GM13976 (cell line): ENCODE measurements at places on chromosomes 3 and 15.

GRCh38 chr3:38459499-38460048 lies 5.9 kb downstream of the ACVR2B start:
- DNase-seq: peak; percentile 18

GRCh38 chr15:26971271-26972018 lies 464 bp downstream of the GABRG3 start:
- DNase-seq: no peak

DNA sequence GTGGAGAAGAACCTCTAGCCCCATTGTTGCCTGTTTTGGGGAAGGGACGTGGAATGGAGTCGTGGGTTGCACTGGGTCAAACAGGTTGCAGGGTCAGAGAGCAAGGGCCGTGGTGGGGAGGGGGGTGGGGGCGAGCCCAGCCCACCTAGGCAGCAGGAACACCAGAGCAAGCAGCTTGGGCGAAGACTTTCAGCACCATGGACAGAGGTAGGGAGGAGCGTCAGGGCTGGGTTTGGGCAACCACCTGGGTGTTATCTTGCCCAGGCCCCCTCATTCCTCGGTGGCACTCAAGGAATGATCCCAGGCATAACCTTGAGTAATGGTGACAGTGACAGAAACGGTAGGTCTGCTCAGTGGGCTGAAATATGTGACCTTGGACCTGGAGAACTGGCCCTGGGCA lies 45.9 kb upstream of the TMEM115 start:
- peak; percentile 64 for DNase-seq

- no peak for DNase-seq
Measured at GRCh38 chr3:134291319-134292254, 40.9 kb upstream of the RYK start.

- DNase-seq: no peak
Measured at GRCh38 chr15:36484038-36484778, 95.2 kb upstream of the CDIN1 start.

DNA sequence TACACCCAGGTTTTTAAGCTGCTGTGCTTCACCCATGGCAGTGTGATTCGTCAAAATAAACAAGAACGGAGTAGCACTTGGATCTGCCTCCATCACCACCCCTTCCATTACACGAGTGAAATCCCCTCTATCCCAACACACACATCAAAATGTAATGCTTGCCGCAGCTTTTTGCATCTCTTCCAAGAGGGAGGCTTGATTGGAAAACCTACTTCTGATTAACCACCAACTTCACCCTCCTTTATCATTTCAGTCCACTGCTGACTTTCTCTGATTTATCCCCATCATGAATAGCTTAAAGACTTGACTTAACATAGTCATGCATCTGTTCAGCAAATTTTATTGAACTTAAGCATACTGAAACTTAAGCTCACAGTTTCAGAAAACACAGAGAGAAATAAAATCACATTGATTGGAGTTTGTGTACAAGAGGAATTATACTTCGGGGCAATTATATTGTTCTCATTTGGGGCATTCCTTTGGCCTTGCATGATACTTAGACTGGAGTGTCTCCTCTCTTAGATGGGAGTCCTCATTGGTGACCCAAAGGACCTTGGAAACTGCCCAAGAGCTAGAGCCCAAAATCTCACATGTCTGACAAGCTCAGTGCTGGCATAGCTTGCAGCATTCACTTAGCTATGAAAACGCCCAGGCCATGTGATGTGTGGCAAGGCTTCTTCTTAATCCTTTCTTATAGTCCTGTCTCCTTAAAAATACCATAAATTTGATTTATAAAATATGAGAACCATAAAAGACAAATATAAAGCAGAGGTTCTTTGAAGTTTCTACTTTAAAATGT lies 124.3 kb upstream of the UMPS start:
- no peak for DNase-seq

- peak; percentile 71 for DNase-seq
Measured at GRCh38 chr15:20340331-20340811, 201.2 kb downstream of the GOLGA6L6 start.

DNA sequence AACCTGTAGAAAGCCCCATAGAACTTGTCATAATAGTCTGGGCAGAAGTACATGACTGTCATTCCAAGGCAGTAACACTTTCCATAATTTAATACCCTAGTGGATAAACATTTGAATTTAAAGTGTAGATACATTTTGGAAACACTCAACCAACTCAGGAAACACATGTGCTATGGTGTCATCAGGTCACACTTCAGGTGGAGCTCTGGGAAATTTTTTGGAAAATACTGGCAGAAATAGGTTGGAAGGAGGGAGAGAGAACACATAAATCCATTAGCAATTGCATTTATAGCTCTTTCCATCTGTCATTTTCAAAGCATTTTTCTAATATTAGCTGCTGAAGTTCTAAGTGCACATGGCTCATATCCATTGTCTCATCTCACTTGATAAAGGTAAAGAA lies 135.7 kb downstream of the MEIS2 start:
- no peak for DNase-seq

GRCh38 chr15:22229990-22230819 lies 149.9 kb downstream of the OR4M2 start:
- no peak for DNase-seq

DNA sequence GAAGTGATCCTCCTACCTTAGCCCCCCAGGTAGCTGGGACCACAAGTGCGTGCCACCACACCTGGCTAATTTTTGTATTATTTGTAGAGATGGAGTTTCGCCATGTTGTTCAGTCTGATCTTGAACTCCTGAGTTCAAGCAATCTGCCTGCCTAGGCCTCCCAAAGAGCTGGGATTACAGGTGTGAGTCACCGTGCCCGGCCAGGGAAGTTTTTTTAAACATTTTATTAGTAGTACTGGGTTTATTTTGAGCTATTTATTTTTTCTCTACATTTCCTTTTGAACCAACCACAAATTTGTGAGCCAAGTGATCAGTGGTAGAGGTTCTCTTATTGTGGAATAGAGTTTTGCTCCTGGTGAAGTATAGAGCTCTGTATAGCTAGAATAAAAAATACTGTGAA lies 33.7 kb downstream of the ARMC8 start:
- no peak for DNase-seq
